Uterus (tissue), 4 donors: ENCODE measurements at places on chromosomes 6 and 20. TPM values are rescaled to one million over a fixed set of nuclear protein-coding genes. Genes with fewer than 3 reads are reported as not detected.

METTL24 gene
- 18.0 TPM for total RNA-seq

PLN gene
- total RNA-seq: 194 TPM

GRCh38 chr6:119587537-119587936 is 238.0 kb upstream of the MAN1A1 start:
- no peaks in the 10 kb centered on the region for H3K27me3 ChIP-seq
- no peaks in the 10 kb centered on the region for H3K4me1 ChIP-seq
- H3K4me3 ChIP-seq: no peak overlapping the region
- no peaks in the 10 kb centered on the region for H3K36me3 ChIP-seq
- no peak overlapping the region for H3K27ac ChIP-seq

GRCh38 chr20:1323830-1324597 is 4.9 kb downstream of the SDCBP2 start:
- H3K36me3 ChIP-seq: no peaks in the 10 kb centered on the region
- DNase-seq: no peak
- H3K4me1 ChIP-seq: peaks cover 22% of the 10 kb centered on the region
- no peaks in the 10 kb centered on the region for H3K27me3 ChIP-seq
- no peak overlapping the region for H3K4me3 ChIP-seq
- H3K27ac ChIP-seq: peak overlapping the region; percentile 100

OR2J3 gene
- total RNA-seq: not detected

RBM24 gene
- 69.4 TPM for total RNA-seq

DNA sequence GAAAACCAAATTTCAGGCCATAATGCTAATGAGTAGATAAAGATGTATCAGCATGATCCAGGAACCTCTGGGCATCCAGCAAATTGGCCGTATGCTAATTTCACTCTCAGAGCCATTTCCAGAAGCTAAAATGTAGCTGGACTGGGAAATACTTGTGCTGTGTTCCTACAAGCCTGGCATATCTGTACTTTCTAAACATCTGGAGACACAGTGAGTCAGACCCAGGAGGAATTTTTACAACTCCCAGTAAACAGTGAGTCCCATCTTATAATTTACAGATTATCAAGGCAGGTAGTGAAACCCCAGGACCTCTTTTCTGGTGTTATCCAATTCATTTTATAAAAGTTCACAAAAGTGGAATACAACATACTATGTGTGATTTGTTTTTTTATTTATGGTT is 683.0 kb upstream of the ADGRB3 start:
- H3K27me3 ChIP-seq: no peaks in the 10 kb centered on the region
- DNase-seq: no peak
- no peak overlapping the region for H3K4me3 ChIP-seq
- no peak overlapping the region for H3K27ac ChIP-seq

- H3K36me3 ChIP-seq: no peaks in the 10 kb centered on the region
- no peak overlapping the region for H3K27ac ChIP-seq
- H3K4me3 ChIP-seq: no peak overlapping the region
- no peaks in the 10 kb centered on the region for H3K27me3 ChIP-seq
Measured at GRCh38 chr20:62771396-62772102, 24.7 kb upstream of the MRGBP start.

DNA sequence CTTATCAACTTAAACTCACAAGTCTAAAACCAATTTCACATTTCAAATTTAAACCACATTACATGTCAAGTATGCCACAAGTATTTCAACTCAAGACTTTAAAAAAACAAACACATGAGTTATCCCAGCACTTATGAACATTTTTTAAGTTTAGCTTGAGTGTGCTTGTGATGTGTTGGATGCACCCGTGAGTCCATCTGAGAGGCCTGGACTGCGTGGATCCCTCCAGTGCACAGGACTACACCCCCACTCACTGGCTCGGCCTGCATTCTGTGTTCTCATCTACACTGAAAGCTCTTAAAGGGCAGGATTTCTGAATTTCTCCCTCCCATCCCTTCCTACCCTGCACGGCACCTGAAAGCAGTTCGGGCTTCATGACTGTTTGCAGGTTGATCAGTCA is 128.8 kb upstream of the CD93 start:
- H3K4me3 ChIP-seq: no peak overlapping the region
- no peaks in the 10 kb centered on the region for H3K4me1 ChIP-seq
- no peak for DNase-seq
- H3K36me3 ChIP-seq: no peaks in the 10 kb centered on the region

DNA sequence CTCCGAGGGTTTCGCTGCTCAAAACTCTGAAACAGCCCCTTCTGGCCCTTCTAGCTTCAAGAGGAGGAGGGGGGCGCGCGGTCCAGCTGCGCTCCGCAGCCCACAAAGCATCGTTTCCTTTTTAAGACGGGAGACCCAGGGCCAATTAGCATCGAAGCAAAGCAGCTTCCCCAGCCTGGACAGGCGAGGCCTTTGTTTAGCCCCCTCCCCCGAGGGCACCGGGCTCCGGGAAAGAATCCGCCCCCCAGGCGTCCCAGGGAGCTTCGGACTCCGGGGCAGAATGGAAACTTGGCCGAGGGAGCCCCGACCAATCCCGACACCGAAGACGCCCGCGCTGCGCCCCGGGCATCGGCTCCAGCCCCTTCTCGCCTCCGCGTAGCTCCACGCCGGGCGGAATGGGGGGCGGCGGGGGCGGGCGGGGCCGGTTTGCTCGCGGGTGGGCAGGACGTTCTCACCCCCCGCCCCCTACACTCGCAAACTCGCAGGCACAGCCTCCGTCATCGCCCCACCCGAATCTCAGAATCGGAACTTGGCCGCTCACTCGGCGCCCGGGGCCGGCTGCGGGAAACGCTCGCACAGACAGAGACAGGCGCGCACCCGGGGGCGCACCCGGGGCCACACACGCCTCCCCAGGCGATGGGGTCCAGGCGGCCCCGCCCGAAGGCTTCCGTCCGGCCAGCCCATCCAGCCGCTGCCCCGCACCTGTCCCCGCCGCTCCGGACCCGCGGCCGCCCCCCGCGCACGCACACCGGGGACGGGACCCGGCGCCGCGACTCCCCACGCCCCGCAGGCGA is 628 bp downstream of the NKAIN4 start:
- peaks cover 5% of the 10 kb centered on the region for H3K27me3 ChIP-seq
- no peaks in the 10 kb centered on the region for H3K4me1 ChIP-seq
- no peak for DNase-seq
- no peak overlapping the region for H3K27ac ChIP-seq
- no peaks in the 10 kb centered on the region for H3K36me3 ChIP-seq

- no peaks in the 10 kb centered on the region for H3K4me1 ChIP-seq
- H3K27me3 ChIP-seq: no peaks in the 10 kb centered on the region
- H3K36me3 ChIP-seq: no peaks in the 10 kb centered on the region
- H3K27ac ChIP-seq: no peak overlapping the region
- H3K4me3 ChIP-seq: no peak overlapping the region
Measured at GRCh38 chr6:105193647-105194046, 13.8 kb upstream of the POPDC3 start.

DNA sequence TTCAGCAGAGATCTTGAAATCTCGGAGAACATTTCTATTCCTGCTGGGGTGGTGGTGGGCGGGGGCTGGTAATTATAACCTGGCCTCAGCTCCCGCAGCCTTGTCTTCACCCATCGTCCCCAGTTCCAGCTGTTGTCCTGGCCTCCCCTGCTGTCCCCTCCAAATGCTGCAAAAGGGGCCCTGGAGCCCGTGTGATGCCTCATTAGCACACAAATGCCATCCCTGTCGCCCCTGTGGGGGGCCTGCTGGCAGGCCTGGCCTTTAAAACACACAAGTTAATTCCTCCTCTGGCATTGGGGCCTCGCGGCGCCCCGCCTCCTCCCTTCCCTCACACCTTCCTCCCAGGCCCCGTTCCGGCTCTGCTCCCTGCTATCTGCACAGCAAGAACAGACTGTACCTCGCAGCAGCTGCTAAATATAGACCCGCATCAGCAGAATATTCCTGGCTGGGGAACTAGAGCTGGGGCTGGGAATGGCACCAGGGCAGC is 85.7 kb downstream of the CDH22 start:
- H3K4me3 ChIP-seq: no peak overlapping the region
- H3K4me1 ChIP-seq: no peaks in the 10 kb centered on the region
- H3K27ac ChIP-seq: no peak overlapping the region
- no peaks in the 10 kb centered on the region for H3K36me3 ChIP-seq

- no peak overlapping the region for H3K4me3 ChIP-seq
- H3K27ac ChIP-seq: no peak overlapping the region
- H3K4me1 ChIP-seq: no peaks in the 10 kb centered on the region
- no peaks in the 10 kb centered on the region for H3K36me3 ChIP-seq
Measured at GRCh38 chr6:38915205-38915925, 133.2 kb upstream of the GLP1R start.

- H3K4me1 ChIP-seq: no peaks in the 10 kb centered on the region
- no peak overlapping the region for H3K27ac ChIP-seq
- H3K36me3 ChIP-seq: no peaks in the 10 kb centered on the region
- no peak for DNase-seq
- H3K27me3 ChIP-seq: peaks cover 3% of the 10 kb centered on the region
Measured at GRCh38 chr6:36127462-36128016, 2.8 kb upstream of the MAPK13 start.

BNIP5 gene
- not detected for total RNA-seq

DNA sequence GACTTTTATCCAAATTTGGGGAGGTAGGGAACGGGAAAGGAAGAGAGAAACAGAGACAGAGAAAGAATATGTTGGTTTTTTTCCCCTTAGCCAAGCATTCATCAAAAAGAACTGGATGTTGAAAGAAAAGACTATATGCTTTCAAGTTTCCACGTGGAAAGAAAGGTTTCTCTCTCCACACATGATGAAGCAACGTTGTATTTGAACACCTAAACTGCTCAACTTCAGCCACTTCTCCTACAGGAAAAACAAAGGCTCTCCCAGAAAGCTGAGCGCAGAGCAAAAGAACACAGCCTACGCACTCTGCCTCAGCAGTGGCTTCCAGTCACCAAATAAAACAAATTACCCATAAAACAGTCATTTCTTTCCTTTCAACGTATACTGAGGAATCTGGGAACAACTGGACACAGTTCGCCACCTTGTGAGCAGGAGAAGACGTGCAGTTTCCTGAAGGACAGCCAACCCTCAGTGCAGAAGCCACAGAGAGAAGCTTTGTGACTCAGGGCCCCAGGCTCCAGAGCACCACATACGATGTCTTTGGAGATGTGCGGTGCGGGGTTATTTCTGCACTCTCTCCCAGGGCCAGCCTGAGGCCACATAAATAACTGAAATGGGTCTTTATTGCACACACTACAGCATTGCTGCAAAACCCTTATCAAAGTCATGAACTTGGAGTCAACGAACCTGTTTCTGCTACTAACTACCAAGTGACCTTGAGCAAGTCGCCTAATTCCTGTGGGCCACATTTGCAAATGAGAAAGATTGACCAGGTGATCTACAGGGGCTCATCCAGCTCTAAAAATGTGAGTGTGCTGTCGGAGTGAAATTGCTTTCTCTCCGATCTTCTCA is 10.1 kb downstream of the IL17F start:
- DNase-seq: no peak
- H3K4me1 ChIP-seq: no peaks in the 10 kb centered on the region
- no peak overlapping the region for H3K27ac ChIP-seq
- no peak overlapping the region for H3K4me3 ChIP-seq
- H3K36me3 ChIP-seq: no peaks in the 10 kb centered on the region

CDH22 gene
- 0.48 TPM for total RNA-seq

DNA sequence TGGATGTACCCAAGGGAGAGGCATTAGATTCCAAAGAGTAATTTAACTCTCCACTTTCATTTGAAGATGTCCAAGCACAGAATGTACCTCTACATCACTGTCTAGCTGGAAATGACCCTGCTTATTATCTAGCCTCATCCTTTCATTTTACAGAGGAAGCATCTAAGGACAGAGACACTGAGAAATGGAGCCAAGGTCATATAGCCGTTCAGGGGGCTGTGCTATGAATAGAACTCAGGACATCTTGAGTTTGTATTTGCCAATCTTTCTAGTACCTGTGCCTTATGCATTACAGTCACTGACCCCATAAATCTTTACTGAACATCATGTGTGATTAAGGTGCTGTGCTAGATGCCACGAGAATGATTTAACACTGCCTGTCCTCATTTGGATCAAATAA is 138.2 kb upstream of the SPTLC3 start:
- DNase-seq: no peak
- no peak overlapping the region for H3K4me3 ChIP-seq
- no peak overlapping the region for H3K27ac ChIP-seq
- H3K4me1 ChIP-seq: no peaks in the 10 kb centered on the region

GRCh38 chr6:31966506-31966905 is 5.4 kb downstream of the DXO start:
- no peak overlapping the region for H3K27ac ChIP-seq
- no peak for DNase-seq
- no peaks in the 10 kb centered on the region for H3K27me3 ChIP-seq
- no peaks in the 10 kb centered on the region for H3K36me3 ChIP-seq
- no peak overlapping the region for H3K4me3 ChIP-seq

NKAIN4 gene
- total RNA-seq: 40.9 TPM

- H3K27me3 ChIP-seq: no peaks in the 10 kb centered on the region
- H3K4me3 ChIP-seq: no peak overlapping the region
- no peak overlapping the region for H3K27ac ChIP-seq
- H3K36me3 ChIP-seq: no peaks in the 10 kb centered on the region
Measured at GRCh38 chr6:40387127-40387870, 199.9 kb downstream of the LRFN2 start.

PDSS2 gene
- 8.8 TPM for total RNA-seq

GRCh38 chr20:52577696-52578095 is 386.1 kb upstream of the ZFP64 start:
- no peak overlapping the region for H3K4me3 ChIP-seq
- no peaks in the 10 kb centered on the region for H3K27me3 ChIP-seq
- DNase-seq: no peak
- H3K27ac ChIP-seq: no peak overlapping the region
- no peaks in the 10 kb centered on the region for H3K4me1 ChIP-seq

DNA sequence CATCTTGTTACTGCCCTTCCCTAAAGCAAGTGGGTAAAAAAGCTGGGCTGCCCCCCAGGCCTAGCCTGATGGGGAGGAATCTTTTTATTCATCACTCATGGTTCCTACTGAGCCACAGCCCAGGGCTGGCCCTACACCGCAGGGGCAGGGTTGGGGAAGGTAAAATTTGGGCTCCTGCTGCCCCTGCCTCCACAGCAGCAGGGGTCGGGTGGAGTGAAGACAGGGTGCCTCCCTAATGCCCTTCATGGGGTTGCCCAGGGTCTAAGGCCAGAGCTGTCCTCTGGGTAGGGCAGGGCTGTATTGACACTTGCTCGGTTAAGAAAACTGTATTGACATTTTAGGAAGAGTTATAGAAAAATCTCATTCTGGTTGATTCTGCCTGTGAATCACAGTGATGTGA is 8.9 kb upstream of the PSMG4 start:
- no peaks in the 10 kb centered on the region for H3K4me1 ChIP-seq
- no peaks in the 10 kb centered on the region for H3K36me3 ChIP-seq
- no peak overlapping the region for H3K4me3 ChIP-seq
- no peak overlapping the region for H3K27ac ChIP-seq
